B cell (primary cell): ENCODE measurements at places on chromosomes 2 and 18. TPM values are rescaled to one million over a fixed set of nuclear protein-coding genes. Genes with fewer than 3 reads are reported as not detected.

CXCR1 gene
- 0.12 TPM in 1 of 2 replicates, not detected in the other for total RNA-seq

CCDC150 gene
- 4.9 and 5.0 TPM in 2 replicates for total RNA-seq

UGT1A8 gene
- total RNA-seq = not detected in 2 replicates

SFXN5 gene
- 16.9 and 17.8 TPM in 2 replicates for total RNA-seq

HDHD2 gene
- 43.9 and 45.5 TPM in 2 replicates for total RNA-seq

KLHL14 gene
- 42.0 and 42.5 TPM in 2 replicates for total RNA-seq

AQP12B gene
- total RNA-seq = not detected in 2 replicates

MC2R gene
- not detected in 2 replicates for total RNA-seq
